Mesothelial cell of epicardium (in vitro differentiated cells): ENCODE measurements at places on chromosomes 11 and 22. TPM values are rescaled to one million over a fixed set of nuclear protein-coding genes. Genes with fewer than 3 reads are reported as not detected.

The TRIM48 gene
- total RNA-seq: not detected in 3 replicates

The LMO1 gene
- 2.5 to 4.1 TPM (median 3.2 TPM) in 3 replicates for total RNA-seq

The FAM83F gene
- total RNA-seq: 6.5 to 8.0 TPM (median 7.2 TPM) in 3 replicates

The FIBIN gene
- 7.0 to 9.3 TPM (median 8.9 TPM) in 3 replicates for total RNA-seq

The HORMAD2 gene
- 0.23 to 0.47 TPM in 2 of 3 replicates, not detected in the other for total RNA-seq

The SCGB1C1 gene
- total RNA-seq: not detected in 3 replicates

The MUC2 gene
- 0.02 to 0.07 TPM (median 0.04 TPM) in 3 replicates for total RNA-seq

The TSPAN4 gene
- 94.1 to 98.8 TPM (median 96.6 TPM) in 3 replicates for total RNA-seq

The TYR gene
- total RNA-seq: not detected in 3 replicates

The RIC3 gene
- 1.9 to 2.4 TPM (median 2.1 TPM) in 3 replicates for total RNA-seq

The CPT1B gene
- total RNA-seq: 109 to 112 TPM (median 111 TPM) in 3 replicates

The OSM gene
- not detected in 3 replicates for total RNA-seq

The LUZP2 gene
- total RNA-seq: 4.1 to 4.5 TPM (median 4.3 TPM) in 3 replicates

The CFAP300 gene
- total RNA-seq: 2.3 to 3.3 TPM (median 2.9 TPM) in 3 replicates

The HPX gene
- 5.2 to 9.9 TPM (median 9.5 TPM) in 3 replicates for total RNA-seq

The SAAL1 gene
- 28.5 to 29.7 TPM (median 29.0 TPM) in 3 replicates for total RNA-seq

The BIRC3 gene
- total RNA-seq: 1.4 to 2.2 TPM (median 1.8 TPM) in 3 replicates

The LRFN4 gene
- 26.6 to 28.1 TPM (median 27.5 TPM) in 3 replicates for total RNA-seq
